ENCODE measurements at places on chromosomes 5 and 9. TPM values are rescaled to one million over a fixed set of nuclear protein-coding genes. Genes with fewer than 3 reads are reported as not detected.
A peak's percentile ranks its signal among the peaks of the same experiment; 100 is the strongest.

GRCh38 chr9:79780559-79780958 is 208.8 kb downstream of the TLE4 start:
- DNase-seq, result no peak

DNA sequence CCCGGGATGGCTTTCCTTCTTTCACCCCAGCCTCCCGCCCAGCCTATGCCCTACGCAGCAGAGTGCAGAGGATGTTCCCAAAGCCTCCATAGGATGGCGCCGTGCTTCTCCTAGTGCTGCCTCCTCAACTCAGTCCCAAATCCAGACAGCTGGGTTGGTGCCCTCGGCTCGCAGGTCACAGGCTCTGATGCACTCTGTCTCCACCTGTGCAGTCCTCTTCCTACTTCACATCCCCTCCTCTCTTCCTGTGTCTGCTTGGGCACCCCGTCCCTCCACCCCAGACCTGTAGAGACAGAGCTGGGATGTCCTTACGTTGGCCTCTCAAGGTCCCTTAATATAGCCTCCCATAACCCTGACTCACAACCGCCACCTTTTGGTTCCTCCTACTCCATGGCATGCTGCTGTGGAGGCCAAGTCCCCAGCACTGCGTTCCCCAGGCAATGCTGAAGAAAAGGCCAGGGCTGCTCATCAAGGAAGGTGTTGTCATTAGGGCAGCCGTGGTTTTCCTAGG is 314.4 kb downstream of the GADD45G start:
- DNase-seq, result no peak

DNA sequence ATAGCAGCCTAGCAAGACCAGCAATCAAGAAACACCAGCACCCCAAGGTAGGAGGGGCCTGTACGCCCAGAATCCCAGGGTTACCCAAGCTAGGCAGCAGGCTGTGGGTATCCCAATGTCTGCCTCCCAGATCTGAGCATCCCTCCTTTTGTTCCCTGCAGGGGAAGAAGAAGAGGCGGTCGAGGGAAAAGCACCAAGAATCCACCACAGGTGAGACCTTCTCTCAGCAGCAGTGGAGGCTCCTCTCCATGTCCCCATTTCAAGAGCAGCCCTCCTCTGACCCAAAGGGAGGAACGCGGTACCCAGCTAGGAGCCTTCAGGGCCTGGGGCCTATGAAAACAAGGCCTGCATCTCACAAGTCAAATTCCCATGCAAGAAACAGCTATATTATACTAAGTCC is 28.9 kb downstream of the TCF7 start:
- peak; percentile 9 for DNase-seq

The HDHD3 gene
- total RNA-seq, result 19.9 TPM

The IRGM gene
- not detected for total RNA-seq

The LRRC19 gene
- not detected for total RNA-seq

GRCh38 chr9:121218357-121219027 is 16.8 kb upstream of the RAB14 start:
- DNase-seq, result no peak

DNA sequence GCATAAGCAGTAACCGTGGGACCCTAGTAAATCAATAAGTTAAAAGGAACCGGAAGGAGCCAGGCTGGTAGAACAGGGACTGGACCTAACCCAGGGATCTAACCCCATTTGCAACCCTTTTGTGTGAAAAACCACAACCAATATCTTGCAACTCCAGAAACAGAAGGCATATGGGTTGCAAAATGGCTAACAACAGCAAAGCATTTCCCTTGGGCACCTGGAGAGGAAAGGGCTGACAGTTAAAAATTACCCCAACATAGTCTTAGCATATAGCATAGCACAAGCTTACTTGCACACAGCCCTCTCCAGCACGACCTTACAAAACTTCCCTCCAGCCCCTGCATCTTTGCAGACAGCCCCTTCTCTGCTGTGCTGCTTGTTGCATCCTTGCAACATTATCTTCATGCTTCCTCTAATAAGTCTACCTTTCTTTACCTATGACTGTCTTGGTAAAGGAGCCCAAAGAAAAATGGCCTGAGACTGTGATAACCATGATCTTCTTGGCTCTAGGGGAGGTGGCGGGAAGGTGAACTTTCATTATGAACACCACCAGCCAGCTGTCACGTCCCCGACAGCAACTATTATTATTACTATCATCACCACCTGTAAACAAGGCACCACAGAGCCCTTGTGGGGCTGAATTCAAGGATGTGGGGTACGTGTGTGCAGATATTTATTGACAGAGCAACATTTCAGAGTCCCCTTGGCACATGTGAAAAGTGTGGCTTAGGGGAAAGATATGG is 49.8 kb downstream of the PRRC1 start:
- no peak for DNase-seq

GRCh38 chr5:172076761-172077244 is 70.4 kb upstream of the FBXW11 start:
- DNase-seq, result no peak

The NR2F1 gene
- 69.1 TPM for total RNA-seq

- DNase-seq, result no peak
Measured at GRCh38 chr5:178247481-178248456, 15.2 kb upstream of the PHYKPL start.

- no peak for DNase-seq
Measured at GRCh38 chr9:21758540-21758939, 43.9 kb upstream of the MTAP start.

The PAX5 gene
- total RNA-seq, result 0.03 TPM

GRCh38 chr5:180521101-180521500 is 26.9 kb downstream of the CNOT6 start:
- no peak for DNase-seq

The TAF11L10 gene
- not detected for total RNA-seq

GRCh38 chr9:115992834-115993233 is 160.8 kb upstream of the PAPPA start:
- DNase-seq, result no peak

The PCSK5 gene
- 18.7 TPM for total RNA-seq

DNA sequence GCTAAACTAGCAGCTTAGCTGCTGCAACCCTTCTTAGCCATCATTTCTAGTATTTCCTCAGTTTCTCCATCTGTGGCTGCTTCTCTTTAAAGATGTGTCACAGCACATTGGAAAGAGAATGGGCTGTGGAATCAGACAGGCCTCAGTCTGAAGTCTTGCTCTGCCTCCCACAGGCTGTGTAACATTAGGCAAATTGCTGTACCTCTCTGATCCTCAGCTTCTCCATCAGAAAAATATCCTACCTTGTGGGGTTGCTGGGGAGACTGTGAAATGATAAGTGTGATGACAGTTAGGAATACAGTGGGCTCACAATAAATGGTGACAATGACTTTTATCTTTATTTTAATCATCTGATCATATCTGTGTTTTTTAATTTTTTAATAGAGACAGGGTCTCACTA is 17.5 kb upstream of the TRIM14 start:
- no peak for DNase-seq

- no peak for DNase-seq
Measured at GRCh38 chr5:160357861-160358411, 12.5 kb downstream of the C1QTNF2 start.

The SVEP1 gene
- 24.2 TPM for total RNA-seq

DNA sequence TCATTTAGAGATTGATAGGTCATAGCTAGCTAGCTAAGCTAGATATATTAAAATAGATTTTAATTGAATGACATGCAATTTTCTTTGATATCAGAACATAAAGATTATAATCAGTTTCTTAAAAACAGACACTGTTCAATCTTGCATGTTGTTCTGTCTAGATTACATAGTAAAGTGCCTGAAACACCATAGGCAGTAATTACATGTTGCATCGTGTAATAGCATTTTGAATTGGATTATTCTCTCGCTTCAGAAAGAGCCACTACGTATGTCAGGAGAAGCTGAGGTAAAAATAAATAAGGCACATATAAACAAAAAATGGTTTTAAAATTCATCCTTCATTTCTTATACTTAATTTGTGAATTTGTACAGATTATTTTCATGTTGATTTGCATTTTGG is 148.0 kb upstream of the CDH12 start:
- DNase-seq, result no peak

DNA sequence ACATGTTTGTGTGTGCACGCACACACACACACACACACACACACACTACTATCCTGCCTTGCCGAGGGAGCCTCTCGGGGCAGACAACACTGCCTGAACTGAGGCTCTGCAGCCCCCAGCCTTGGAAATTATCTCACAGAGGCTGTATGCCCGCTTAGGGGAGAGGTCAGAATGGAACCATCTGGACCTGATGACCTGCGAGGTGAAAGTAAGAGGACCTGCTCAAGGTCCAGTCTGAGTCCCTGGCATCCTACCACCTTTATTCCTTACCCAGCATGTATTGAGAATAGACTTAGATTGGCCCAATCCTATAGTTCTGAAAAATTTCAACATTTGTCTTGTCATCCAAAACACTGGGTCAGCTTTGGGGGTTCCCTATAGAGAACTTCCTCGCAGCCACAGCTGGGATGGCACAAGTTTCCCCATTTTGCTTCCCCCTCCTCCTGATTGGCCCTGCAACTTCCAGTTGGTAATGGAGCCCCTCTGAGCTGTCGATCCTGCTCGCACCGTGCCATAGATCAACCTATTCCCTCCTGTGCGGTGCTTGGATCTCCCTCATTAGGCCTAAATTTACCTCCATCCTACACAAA is 10.2 kb downstream of the MVB12B start:
- no peak for DNase-seq

- DNase-seq, result no peak
Measured at GRCh38 chr5:149367249-149367971, 9.6 kb downstream of the PCYOX1L start.

GRCh38 chr9:31394015-31394473 is 990.4 kb upstream of the ACO1 start:
- no peak for DNase-seq

The SLC6A3 gene
- total RNA-seq, result 0.10 TPM

GRCh38 chr9:72292874-72293607 is 72.0 kb downstream of the ZFAND5 start:
- peak; percentile 72 for DNase-seq

DNA sequence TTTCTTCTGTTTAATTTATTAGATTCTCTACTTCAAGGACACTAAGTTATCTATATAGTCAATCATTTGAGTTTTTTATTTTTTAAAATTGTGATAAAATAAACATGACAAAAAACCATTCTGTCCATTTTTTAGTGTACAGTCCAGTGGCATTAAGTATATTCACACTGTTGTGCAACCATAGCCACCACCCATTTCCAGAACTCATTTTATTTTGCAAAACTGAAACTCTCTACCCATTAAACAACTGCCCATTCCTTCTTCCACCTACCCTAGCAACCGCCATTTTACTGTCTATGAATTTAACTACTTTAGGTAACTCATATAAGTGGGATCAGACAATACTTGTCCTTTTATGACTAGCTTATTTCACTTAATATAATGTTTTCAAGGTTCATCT is 275.6 kb downstream of the SH3GL2 start:
- no peak for DNase-seq

DNA sequence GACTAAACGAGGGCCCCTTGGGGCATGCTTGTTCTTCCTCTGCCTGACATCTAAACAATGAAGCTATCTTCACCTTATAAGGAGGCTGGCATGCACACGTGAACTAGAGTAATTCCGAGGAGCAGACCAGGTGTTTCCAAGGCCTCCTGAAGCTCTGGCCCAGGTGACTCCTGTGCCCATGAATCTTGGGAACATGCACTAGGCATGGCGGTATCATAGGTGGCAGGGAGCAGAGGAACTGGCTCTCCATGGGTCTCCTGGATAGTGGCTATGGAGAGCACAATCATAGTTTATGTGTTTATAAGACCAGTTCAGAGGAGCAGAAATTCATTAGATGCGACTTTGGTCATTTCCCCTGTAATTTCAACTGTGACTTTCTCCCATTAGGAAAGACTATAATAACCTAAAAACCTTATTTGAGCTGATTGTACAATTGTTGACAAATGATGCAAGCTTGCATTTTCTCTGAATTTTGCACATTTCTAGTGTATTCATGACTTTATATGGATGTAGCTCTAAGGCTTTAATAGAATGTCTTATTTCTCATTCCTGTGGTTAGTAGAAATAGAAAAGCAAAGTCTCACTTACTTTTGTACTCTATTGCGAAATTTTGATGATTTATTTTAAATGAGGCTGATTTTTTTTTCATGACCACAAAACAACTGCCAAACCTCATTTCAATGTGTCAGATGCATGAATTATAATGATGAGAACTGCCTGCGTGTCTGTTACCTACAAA is 135.3 kb upstream of the RPS23 start:
- DNase-seq, result no peak

The GKAP1 gene
- total RNA-seq, result 5.5 TPM

DNA sequence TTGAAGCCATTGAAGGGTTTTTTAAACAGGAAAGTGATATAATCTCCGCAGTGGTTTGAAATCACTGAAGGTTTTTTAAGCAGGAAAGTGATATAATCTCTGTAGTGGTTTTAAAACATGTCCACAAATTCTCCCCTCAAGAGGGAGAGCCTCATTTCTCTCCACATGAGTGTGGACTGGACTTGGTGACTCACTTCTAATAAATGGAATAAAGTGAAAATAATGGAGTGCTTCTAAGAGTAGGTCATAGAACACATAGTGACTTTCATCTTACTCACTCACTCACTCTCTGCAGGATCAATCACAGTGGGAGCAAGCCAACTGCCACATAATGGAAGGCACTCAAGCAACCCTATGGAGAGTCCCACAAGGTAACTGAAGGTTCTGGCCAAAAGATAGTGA is 12.0 kb downstream of the CTNNAL1 start:
- no peak for DNase-seq

- DNase-seq, result no peak
Measured at GRCh38 chr9:82549174-82549821, 513.6 kb downstream of the RASEF start.

The PCDH1 gene
- 65.0 TPM for total RNA-seq

DNA sequence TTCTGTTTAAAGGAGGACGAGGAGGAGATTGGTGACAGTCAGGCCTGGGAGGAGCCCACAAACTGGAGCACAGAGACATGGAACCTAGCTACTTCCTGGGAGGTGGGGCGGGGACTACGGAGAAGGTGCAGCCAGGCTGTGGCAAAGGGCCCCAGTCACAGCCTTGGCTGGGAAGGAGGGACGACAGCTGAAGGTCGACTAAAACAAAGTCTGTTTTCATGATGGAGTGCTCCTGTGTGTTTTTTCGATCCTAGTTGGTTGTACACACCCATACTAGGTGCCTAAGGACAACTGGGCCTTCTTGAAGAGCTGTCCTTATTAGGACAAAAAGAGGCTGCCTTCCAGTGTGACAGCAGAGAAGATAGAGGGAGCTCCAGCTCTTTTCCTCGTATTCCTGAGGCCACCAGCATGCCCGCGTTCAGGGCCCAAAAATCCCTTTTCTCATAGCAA is 2.9 kb downstream of the CCDC107 start:
- no peak for DNase-seq

The C9orf153 gene
- total RNA-seq, result 0.41 TPM

- DNase-seq, result peak; percentile 87
Measured at GRCh38 chr5:178895615-178896571, at the start of gene ZFP2. TSS of gene ZFP2 (plus strand) at chr5:178895913. CDS start at chr5:178931314, 35,401 bp downstream.

- no peak for DNase-seq
Measured at GRCh38 chr9:125942125-125942524, 195.0 kb downstream of the PBX3 start.

- peak; percentile 88 for DNase-seq
Measured at GRCh38 chr9:37753489-37754190, at the start of gene TRMT10B. TSS of gene TRMT10B (plus strand) at chr9:37753805. CDS start at chr9:37761932, 8,127 bp downstream.
